RPMI8226 (cell line): ENCODE measurements at places on chromosomes 5 and 9.

DNA sequence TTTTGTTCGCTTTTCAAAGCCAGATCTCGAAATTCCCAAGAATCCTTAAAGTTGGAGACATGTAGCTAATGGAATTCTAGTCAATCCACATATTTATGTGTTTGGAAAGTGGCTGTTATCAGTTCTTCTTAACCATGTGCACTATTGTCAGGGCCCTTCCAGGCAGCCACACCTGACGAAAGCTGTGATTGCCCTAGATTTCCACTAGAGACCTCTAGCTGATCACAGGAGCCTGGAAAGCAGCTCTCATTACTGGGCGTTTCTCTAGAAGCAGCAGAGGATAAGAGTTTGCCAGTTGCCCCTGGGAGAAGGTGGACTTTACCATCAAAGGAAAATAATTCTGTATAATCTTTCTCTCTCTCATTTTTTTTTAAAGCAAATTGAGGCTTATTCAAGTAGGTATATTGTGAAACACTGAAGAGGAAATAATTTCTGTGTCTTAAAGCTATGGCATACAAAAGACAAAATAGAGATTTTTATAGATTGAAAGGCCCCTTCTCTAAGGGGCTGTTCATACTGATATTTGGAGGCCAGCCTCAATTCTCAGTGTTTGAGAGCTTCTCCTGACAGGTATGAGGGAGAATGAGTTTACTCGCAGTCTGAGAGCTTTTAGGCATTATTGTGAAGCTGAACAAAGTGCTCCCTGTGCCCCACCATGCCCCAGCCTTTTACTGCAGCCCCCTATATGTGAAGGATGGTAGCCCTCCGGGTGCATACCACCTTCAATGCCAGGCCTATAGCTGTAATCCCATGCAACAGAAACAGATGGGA is 405.4 kb upstream of the ACTBL2 start:
- DNase-seq, result peak; percentile 22

GRCh38 chr5:111626473-111627148 is 114.3 kb upstream of the STARD4 start:
- DNase-seq, result no peak

- DNase-seq, result no peak
These were observed 97.3 kb downstream of the ZNF462 start for GRCh38 chr9:106960258-106960657.

GRCh38 chr9:98241357-98242300 is 13.8 kb downstream of the TBC1D2 start:
- DNase-seq, result no peak

GRCh38 chr5:174731214-174732035 is 7.0 kb downstream of the MSX2 start:
- no peak for DNase-seq
